ENCODE measurements at places on chromosomes 16 and 17.
A peak's percentile ranks its signal among the peaks of the same experiment; 100 is the strongest.

GRCh38 chr17:12729086-12729485, 60.2 kb upstream of the ARHGAP44 start:
- no peaks in the 10 kb centered on the region for H3K27me3 ChIP-seq
- H3K4me3 ChIP-seq, result no peak overlapping the region
- H3K27ac ChIP-seq, result no peak overlapping the region
- H3K36me3 ChIP-seq, result no peaks in the 10 kb centered on the region
- no peaks in the 10 kb centered on the region for H3K4me1 ChIP-seq

GRCh38 chr16:49638673-49639610, 217.0 kb downstream of the ZNF423 start:
- H3K27ac ChIP-seq, result no peak overlapping the region
- H3K27me3 ChIP-seq, result no peaks in the 10 kb centered on the region
- H3K4me3 ChIP-seq, result no peak overlapping the region
- H3K36me3 ChIP-seq, result no peaks in the 10 kb centered on the region
- peaks cover 8% of the 10 kb centered on the region for H3K4me1 ChIP-seq

DNA sequence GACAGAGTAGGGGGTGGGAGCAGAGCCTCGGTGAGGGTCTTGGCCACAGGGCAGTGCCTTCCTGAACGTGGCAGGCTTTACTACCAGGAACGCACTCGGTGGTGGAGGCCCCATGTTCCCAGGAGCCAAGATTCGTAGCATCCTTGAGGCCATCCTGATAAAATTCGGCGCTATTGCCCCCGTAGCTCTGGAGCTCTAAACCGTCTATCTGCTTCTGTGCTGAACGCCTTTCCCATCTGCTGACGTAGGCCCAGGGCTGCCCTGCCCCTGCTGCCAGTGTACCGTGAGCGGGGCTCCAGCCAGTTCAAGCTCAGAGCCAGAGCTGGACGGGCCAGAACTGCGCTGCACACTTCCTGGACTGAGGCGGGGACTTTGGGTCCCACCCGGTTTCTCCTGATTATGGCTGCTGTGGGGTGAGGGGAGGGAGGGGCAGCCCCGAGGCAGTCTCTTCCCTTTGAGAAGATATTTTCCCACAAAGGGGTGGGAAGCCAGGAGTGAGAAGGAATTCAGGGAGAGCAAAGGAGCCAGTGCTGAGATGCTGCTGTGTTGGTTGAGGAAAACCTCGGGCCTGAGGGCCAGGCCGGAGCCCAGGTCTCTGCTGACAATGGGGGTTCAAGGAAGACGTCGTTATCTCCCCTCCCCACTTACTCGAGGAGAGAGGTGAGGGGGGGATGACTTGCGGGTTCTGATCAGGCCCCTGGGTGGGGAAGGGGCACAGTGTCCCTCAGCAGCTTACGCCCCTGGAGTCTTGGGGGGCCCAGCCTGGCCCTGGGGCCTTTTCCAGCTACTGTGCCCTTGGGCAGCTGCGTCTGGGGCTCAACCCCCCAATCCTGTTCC, 29.4 kb downstream of the OR1D5 start:
- no peaks in the 10 kb centered on the region for H3K4me1 ChIP-seq
- DNase-seq, result no peak
- no peaks in the 10 kb centered on the region for H3K27me3 ChIP-seq
- H3K4me3 ChIP-seq, result no peak overlapping the region
- no peak overlapping the region for H3K27ac ChIP-seq

- no peak for DNase-seq
- no peak overlapping the region for H3K4me3 ChIP-seq
- H3K27ac ChIP-seq, result no peak overlapping the region
- no peaks in the 10 kb centered on the region for H3K27me3 ChIP-seq
- H3K4me1 ChIP-seq, result no peaks in the 10 kb centered on the region
Measured at GRCh38 chr16:10852948-10853347, 24.1 kb upstream of the CIITA start.

DNA sequence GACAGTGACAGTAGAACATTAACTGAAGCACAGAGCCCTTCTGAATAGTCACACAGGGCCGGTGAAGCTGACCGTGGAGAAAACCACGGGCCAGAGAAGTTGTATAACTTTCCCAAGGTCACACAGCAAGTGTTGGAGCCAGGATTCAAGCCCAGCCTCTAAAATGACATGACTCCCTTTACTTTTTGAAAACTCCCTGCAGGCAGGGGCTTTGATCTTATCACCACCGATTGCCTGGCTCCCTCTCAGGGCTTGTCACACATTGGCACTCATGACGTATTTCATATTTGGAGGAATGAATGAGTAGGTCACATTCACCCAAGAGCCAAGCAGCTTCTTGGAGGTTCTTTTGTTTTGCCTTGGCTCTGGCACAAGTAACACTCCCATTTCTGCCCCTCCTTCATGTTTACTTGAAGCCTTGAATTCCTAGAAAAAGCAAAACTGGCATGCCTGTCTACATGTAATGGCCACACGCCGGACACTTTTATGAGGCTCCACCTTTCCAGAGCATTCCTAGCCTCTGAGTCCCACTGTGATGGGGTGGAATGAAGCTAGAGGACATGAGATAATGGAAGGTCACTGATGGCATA, 13.3 kb upstream of the RBBP6 start:
- no peak overlapping the region for H3K4me3 ChIP-seq
- no peaks in the 10 kb centered on the region for H3K27me3 ChIP-seq
- H3K36me3 ChIP-seq, result no peaks in the 10 kb centered on the region
- peaks cover 3% of the 10 kb centered on the region for H3K4me1 ChIP-seq
- H3K27ac ChIP-seq, result peak overlapping the region; percentile 4

DNA sequence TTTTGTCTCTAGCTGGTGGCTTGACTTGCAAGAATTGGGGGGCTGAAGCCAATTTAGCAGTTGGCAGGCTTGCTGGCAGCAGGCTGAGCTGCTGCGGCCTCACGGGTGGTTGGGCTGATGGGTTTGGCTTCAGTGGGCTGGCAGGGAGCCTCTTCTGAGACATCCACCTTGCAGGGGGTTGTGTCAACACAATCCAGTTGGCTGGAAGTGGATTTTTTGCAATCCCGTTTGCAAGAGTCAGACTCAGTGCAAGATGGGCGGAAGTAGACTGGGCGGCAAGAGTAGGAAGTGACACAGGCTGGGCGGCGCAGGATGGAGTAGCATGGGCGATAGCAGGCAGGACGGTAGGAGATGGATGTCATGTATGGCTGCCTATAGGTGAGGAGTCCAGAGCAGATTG, 1.5 kb downstream of the KRTAP16-1 start:
- no peaks in the 10 kb centered on the region for H3K4me1 ChIP-seq
- no peak for DNase-seq
- no peaks in the 10 kb centered on the region for H3K36me3 ChIP-seq
- H3K27me3 ChIP-seq, result no peaks in the 10 kb centered on the region
- no peak overlapping the region for H3K27ac ChIP-seq
- no peak overlapping the region for H3K4me3 ChIP-seq

DNA sequence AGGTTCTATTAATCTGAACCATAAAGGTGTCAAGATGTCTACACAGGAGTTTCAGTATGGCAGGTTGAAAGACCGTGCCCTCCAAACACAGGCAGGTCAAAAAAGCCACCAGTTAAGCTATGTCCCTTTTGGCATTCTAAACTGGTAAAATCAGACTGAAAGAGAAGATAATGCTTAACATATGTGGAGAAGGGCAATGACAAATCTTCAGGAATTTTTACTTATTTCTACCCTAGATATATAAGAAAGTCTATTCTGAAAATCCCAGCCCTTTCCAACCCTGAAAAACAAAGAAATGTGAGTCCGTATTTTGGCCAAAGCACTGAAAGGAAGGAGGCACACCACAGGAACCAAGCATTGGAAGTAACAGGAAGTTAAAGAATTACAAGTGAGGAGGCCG, 16.5 kb downstream of the AP1G1 start:
- peaks cover 11% of the 10 kb centered on the region for H3K36me3 ChIP-seq
- H3K27ac ChIP-seq, result no peak overlapping the region
- H3K4me3 ChIP-seq, result no peak overlapping the region

DNA sequence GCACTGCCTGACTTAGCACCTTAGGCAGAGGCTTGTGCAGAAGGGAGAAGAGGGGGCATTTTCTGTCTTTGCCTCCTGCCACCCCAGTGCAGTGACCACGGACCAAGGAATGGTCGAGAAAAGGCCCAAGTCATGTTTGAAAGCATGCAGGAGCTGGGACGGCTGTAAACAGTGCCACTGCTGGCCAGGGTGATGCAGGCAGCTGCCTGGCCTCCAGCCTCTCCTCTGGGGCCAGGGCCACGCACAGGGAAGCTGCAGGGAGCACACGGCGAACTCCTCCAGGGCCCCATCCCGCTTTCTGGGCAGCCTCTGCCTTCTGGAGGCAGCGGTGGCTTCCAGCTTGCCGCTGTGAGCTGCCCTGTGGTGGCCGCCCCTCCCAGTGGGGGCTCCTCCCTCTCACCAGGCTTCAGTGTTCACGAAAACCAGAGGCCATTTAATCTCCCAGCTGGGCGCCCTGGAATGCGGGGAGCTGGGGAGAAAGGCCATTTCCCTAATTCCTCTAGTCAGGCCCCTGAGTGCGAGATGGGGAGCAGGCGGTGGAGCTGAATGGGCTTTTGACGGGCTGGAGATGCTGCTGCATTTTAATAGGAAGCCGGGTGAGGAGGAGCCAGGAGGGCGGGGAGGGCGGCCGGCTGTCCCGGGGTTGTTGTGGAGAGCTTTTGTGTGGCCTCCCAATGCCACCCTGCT, 28.7 kb upstream of the DNAI2 start:
- H3K27me3 ChIP-seq, result no peaks in the 10 kb centered on the region
- DNase-seq, result no peak
- H3K27ac ChIP-seq, result no peak overlapping the region
- H3K4me1 ChIP-seq, result peaks cover 5% of the 10 kb centered on the region
- no peaks in the 10 kb centered on the region for H3K36me3 ChIP-seq

GRCh38 chr16:68227183-68227793, 8.6 kb downstream of the ESRP2 start:
- H3K4me1 ChIP-seq, result peaks cover 7% of the 10 kb centered on the region
- no peak for DNase-seq
- no peak overlapping the region for H3K27ac ChIP-seq
- no peaks in the 10 kb centered on the region for H3K27me3 ChIP-seq

GRCh38 chr17:18009609-18010420, 29.2 kb downstream of the ATPAF2 start:
- no peak overlapping the region for H3K27ac ChIP-seq
- no peak overlapping the region for H3K4me3 ChIP-seq
- no peak for DNase-seq
- H3K4me1 ChIP-seq, result no peaks in the 10 kb centered on the region

Data from adrenal gland (tissue), 19 donors.